ENCODE measurements at places on chromosomes 13 and 19. TPM values are rescaled to one million over a fixed set of nuclear protein-coding genes. Genes with fewer than 3 reads are reported as not detected.

- H3K27me3 ChIP-seq: no peaks in the 10 kb centered on the region
- no peak overlapping the region for H3K4me3 ChIP-seq
- no peaks in the 10 kb centered on the region for H3K36me3 ChIP-seq
- no peak for DNase-seq
- no peaks in the 10 kb centered on the region for H3K4me1 ChIP-seq
Measured at GRCh38 chr13:93036380-93036779, 190.2 kb upstream of the GPC6 start.

GRCh38 chr19:39200803-39201115 lies 3.3 kb downstream of the SYCN start:
- H3K36me3 ChIP-seq: no peaks in the 10 kb centered on the region
- no peak overlapping the region for H3K27ac ChIP-seq
- H3K4me3 ChIP-seq: no peak overlapping the region
- no peak for DNase-seq
- H3K27me3 ChIP-seq: peaks cover 47% of the 10 kb centered on the region
- H3K4me1 ChIP-seq: peaks cover 17% of the 10 kb centered on the region

DNA sequence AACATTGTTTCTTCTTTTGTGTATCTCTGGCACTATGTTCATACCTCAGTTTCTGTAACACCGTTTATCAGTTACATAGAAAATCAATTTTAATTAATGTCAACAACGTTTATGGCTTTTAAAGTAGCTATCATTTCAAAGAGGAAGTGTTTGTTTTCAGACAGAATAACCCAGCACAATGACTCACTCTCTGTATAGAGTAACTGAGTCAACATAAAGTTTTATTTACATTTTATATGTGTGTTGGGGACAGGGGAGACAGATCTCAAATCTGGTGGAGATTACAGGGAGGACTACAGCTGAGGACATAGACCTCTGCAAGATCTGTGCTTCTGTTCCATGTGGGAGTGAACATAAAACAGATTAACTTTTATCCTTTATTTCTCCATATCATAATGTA lies 2590.1 kb downstream of the PCDH9 start:
- DNase-seq: no peak
- H3K36me3 ChIP-seq: no peaks in the 10 kb centered on the region
- H3K4me1 ChIP-seq: no peaks in the 10 kb centered on the region

- no peaks in the 10 kb centered on the region for H3K36me3 ChIP-seq
- H3K27ac ChIP-seq: no peak overlapping the region
- no peak for DNase-seq
- H3K4me1 ChIP-seq: no peaks in the 10 kb centered on the region
Measured at GRCh38 chr19:31543456-31543855, 194.2 kb upstream of the TSHZ3 start.

The CGB3 gene
- total RNA-seq: not detected

The GPR4 gene
- 5.6 TPM for total RNA-seq

The HAUS8 gene
- total RNA-seq: 13.2 TPM
